Activated naive CD8-positive, alpha-beta T cell treated with anti-CD3 and anti-CD28 coated beads, Interleukin-2, amount 50 U/mL, for 24 hours (primary cell): ENCODE measurements at places on chromosomes 12 and 14.

- DNase-seq: no peak
Observed at GRCh38 chr12:48067250-48067938, 38.5 kb downstream of the SENP1 start.

GRCh38 chr12:108861878-108862587, 4.7 kb upstream of the SSH1 start:
- DNase-seq: no peak

DNA sequence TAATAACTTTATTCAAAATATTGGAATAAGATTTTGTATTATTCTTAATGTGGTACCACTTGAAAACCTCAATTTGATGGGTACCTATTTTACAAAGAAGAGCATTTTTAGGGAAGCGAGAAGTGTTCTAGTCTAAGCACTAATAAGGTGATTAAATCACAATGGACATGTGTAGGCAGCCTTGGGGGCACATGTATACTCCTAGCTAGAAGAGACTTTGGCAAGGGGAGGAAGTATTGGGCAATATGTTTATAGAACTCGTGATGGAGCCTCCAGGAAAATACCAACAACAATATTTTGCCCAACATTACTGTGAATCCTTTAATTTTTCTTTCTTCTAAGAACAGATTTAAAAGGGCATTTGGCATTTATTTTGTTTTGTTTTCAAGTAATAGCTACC, 280.3 kb downstream of the ADAMTS20 start:
- DNase-seq: no peak

GRCh38 chr14:103019826-103020225, 37.5 kb downstream of the CDC42BPB start:
- DNase-seq: no peak

DNA sequence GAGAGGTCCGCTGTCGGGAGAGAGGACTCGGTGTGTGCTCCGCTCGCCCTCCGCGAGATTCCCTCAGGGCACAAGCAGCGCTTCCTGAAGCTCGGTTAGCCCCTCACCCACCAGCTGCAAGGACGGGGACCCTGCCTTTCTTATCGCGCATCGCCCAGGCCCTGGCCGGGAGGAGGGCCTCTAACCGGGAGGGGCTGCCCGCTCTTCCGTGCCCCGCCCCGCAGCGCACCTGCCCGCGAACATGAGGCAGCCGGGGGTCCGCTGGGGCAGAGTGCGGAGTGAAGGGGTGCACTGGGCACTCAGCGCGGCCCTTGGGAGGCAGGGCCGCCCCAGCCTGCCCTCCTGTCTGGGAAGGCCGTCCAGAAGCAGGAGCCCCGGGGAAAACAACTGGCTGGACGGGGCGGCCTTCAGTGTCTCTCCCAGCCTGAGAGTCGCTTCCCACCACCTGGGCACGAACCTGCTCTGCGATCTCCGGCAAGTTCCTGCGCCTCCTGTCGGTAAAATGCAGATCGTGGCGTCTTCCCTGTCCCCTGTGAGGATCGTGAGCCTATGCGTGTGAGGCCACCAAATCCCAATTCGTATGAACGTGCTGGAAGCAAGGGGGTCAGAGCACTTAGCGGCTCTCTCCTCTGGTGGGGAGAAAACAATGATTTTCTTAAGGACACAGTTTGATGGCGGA, 28.0 kb upstream of the ADIPOR2 start:
- no peak for DNase-seq

- DNase-seq: no peak
Observed at GRCh38 chr14:100861937-100862247, 36.0 kb downstream of the MEG3 start.

DNA sequence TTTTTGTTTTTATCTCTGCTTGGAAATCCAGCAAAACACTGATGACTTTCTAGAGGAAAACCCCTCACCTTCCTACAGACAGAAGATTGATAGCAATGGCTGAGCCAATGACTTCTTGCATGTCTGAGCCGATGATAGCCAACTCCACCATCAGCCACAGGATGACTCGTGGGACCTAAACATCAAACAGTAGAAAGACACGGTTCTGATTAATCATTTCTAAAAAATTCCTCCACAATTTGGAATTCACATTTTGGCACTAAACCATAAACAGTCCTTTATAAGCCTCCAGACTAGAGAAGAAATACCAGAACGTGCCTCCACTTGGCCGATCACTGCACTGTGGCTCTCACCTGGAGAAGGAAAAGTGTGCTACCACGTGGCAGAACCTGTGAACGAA, 25.9 kb downstream of the SLC11A2 start:
- DNase-seq: no peak

DNA sequence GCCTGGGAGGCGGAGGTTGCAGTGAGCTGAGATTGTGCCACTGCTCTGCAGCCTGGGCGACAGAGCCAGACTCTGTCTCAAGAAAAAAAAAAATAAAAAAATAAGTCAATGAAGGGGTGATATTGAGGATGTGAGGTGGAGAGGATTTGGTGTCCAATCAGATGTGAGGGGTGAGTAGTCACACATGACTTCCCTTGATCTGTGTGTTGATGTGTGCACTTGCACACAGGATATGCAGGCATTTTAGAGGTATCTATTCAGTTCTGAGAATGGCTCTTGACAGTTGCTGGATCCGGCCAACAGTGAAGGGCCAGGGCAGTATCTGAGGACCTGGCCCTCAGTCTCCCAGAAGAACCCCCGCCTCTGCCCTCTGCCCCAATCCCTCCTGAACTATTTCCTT, 7.8 kb upstream of the SP7 start:
- no peak for DNase-seq

GRCh38 chr14:35335388-35336092, 43.4 kb downstream of the PSMA6 start:
- DNase-seq: no peak

DNA sequence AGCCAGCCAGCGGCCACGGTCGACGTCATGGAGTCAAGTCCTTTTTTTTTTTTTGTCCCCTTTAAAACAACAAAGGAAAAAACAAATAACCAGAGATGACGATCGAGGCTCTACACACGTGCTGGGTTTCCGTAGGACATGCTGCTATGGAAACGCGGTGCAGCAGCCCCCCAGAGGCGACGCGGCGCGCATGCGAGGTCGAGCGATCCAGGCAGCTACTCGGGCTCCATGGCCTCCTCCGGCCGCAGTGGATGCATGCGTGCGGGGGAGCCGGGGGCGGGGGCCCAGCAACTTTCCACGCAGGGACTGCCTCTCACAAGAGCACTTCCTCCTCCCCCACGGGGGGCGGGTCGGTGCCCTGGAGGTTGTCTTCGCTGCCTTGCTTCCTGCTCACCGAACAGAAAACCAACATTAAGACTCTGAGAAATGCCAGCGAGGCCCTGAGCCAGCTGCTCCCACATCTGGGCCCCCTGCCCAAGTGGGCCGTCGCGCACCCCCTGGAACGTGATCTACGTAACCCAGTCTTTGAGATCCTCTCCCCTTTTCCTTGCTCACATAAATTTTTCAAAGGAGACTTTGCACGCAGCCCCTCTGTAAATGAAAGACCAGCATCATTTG, 30.7 kb downstream of the P2RX4 start:
- DNase-seq: peak; percentile 77

- DNase-seq: no peak
Observed at GRCh38 chr12:12336049-12336411, 14.0 kb downstream of the MANSC1 start.

DNA sequence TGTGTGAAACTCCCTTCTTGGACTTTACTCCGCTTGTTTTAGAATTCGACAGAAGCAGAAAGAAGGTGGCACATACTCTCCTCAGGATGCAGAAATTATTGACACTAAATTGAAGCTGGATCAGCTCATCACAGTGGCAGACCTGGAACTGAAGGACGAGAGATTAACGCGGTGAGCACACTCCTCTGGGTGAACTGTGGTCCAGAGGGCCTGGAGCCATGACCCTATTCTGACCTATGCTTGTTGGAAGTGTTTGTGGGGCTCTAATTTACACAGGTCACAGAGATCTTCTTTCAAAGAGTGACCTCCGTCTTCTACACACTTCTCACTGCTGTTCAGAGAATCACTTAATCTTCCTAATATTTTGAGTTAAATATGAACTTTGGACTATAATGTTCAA, 72.5 kb upstream of the MYF6 start:
- DNase-seq: no peak

- no peak for DNase-seq
Observed at GRCh38 chr12:86264451-86265328, 8.5 kb upstream of the MGAT4C start.

DNA sequence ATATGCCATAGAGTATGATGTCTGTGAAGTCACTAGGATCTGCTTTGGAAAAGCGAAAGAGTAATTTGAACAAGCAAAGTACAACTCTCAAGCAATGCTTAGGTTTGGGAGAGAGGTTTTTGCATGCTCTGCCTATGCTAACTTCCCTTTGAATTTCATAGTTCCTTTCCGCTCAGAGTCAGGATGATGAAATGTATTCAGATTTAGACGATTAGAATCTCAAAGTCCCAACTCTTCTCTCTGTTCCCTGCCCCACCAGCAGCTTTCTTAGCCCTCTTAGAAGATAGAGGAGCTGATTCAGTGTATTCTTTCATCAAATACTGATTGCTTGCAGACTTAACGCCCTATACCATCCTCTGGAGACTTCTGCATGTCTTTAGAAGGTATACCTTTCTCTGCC, 11.5 kb downstream of the RAB5B start:
- DNase-seq: no peak

DNA sequence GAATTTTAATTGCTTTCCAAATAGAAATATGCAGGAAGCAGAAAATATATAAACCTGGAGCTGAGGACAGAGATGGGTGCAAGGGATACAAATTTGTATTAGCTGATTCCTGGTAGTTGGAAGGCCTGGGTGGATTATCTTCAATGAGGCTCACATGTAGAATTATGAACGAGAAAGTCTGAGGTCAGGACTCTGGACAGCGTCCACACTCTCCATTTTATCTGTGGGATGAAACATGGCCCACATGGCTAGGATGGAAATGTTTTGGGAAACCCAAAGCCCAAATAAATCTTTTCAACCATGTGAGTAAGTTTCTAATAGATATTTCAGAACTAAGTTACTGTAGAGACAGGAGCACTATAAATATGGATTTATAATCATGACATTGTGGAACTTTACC, 256.1 kb downstream of the APAF1 start:
- no peak for DNase-seq

GRCh38 chr12:12405882-12406281, 49.0 kb downstream of the BORCS5 start:
- no peak for DNase-seq

GRCh38 chr12:82833481-82833880, 146.8 kb downstream of the TMTC2 start:
- DNase-seq: no peak

- no peak for DNase-seq
Observed at GRCh38 chr14:45222485-45223262, 30.3 kb downstream of the MIS18BP1 start.

GRCh38 chr14:99586761-99587459, 17.1 kb downstream of the CCDC85C start:
- no peak for DNase-seq

GRCh38 chr12:121933522-121934308, 15.3 kb downstream of the CFAP251 start:
- DNase-seq: no peak

- DNase-seq: peak; percentile 73
Observed at GRCh38 chr14:102088012-102088792, 1.4 kb upstream of the HSP90AA1 start.

GRCh38 chr14:95522556-95522955, 6.1 kb upstream of the SYNE3 start:
- DNase-seq: no peak

DNA sequence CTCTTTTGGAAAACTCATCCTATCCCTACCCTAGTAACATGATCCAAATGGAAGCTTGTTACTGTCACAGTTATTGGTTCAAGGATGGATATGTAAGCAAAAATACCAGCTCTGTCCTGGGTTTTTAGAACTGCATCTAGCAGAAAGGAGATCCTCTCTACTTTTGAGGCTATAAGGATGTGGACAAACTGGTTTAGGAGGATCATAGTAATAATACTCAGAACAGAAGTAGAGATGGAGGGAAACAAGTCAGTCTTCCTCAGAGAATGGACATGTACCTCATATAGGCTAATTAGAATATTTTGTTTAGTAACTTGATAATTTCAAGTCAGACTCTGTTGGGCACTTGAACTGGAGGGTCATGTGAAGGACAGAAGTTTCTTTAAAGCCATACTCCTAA, 26.6 kb downstream of the FUT8 start:
- no peak for DNase-seq

- peak; percentile 49 for DNase-seq
Observed at GRCh38 chr14:21894003-21894897, 220.6 kb upstream of the OR4E1 start.

- DNase-seq: no peak
Observed at GRCh38 chr14:26828741-26829140, 230.9 kb upstream of the NOVA1 start.

DNA sequence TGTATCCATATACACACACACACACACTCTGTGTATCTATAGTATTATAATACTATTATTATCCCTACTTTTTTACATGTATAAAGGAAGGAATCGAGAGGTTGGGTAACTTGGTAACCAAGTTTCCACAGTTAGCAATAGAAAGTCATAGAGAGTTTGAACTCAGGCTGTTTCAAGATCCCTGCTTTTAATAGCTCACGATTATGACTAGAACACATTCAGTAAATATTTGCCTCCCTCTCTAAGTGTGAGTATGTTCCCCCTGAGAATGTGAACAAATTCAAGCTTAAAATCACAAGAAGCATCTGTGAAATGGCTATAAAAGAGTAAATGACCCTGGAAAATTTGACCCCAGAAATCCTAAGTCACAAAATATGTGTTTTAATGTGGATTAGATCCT, 11.0 kb upstream of the REP15 start:
- DNase-seq: no peak

DNA sequence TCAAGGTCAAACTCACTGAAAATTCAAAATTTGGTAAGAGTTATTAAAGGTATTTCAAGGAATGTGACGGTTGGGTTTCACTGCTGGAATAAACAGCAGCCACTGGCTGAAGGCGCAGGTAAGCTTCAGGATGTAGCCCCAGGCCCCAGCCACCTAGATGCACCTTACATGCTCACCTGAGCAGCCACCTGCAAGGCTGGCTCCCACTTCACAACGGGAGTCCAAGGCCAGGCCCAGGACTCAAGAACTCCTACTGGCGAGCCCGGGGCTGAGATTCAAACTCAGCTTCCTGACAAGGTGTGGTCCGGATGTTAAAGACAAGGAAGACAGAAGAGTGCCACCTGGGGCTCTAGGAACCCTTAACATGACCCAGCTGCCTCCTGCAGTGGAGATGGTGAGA, 78.4 kb downstream of the ITPK1 start:
- no peak for DNase-seq
